Left kidney (tissue), 8 donors: ENCODE measurements at places on chromosomes 11 and 22.

DNA sequence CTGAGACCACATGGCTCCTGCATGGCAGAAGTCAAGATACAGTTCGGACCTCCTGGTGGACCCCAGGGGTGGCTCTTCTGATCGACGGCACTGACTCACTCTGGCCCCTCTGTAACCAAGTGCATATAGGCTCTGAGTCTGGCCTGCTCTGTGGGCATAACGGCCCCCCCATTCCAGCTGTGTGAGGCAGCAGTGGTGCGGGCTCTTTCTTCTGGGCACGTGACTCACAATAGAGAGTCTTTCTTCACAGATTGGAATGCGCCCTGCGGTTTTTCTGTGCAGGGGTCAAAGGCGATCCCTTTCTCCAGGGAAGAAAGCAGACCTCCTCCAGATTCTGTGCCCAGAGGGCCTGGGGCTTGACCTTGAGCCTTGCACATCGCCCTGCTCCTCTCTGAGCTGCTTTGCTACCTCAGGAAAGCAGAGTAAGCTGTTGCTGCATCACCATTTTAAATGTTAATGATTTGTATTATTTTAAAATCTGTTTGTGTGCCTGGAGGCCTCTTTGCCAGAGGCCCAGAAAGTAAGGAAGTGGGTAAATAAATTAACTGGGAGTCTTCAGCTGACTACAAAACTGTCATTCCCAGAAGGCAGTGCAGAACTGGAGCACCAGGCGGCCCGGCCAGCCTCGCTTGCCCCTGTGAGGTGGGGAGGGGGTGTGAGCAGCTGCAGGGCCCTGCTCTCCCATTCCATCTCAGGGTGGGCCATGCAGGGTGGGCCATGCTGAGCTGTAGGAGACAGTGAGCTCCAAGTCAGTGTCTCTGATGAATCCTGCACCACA, 199.0 kb downstream of the GRIK4 start:
- DNase-seq = peak; percentile 70

DNA sequence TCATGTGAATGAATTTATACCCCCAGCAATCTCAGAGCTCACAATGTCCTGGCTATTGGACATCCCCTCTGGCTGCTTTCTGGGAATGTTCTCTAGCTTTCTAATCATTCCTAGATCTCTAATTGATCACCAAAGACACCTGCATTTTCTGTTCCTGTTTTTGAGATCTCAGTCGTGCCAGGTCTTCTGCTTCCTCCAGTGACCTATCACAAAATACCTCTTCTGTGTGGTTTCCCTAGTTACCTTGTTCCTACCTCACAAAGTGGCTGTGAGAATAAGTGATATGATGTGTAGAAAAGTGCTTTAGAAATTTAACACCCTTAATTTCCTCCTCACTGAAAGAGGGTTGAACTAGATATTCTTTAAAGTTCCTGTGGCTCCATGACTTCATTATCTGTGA, 92.2 kb downstream of the LUZP2 start:
- DNase-seq = no peak

DNA sequence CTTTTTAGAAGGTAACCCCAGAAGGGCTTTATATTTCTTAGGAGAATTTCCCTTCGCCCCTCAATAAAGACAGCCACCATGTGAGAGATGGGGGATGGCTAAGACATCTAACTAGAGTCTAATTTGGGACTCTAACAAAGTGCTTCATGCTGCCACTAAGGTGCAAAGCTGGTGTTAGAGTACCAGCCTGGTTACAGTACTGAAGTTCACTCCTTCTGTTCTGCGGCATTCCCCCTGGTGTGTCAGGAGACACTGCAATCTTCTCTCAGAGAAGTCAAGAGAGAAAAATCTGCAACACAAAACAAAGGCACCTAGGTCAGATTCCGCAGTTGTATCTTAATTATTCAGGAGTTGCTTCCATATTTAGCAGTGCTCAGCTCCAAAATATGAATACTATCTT, 603.0 kb upstream of the CADM1 start:
- DNase-seq = no peak

DNA sequence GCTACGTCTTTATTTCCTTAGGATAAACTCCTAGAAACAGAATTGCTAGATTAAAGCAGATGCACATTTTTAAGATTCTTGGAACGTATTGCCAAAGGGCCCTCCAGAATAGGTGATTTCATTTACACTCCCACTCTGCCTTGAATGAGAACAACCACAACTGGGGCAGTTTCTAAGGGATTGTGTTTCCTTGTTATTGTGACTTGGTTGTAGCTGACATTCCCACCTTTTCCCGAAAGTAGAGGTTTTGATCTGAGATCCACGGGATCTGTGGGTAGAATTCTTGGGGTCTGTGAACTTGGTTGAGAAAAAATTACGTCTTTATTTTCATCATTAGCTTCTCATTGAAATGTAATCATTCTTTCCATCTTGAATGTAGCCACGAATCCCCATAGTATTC, 21.5 kb downstream of the LRRC32 start:
- DNase-seq = no peak

GRCh38 chr22:48373626-48374173, 1454.0 kb downstream of the BRD1 start:
- DNase-seq = no peak

DNA sequence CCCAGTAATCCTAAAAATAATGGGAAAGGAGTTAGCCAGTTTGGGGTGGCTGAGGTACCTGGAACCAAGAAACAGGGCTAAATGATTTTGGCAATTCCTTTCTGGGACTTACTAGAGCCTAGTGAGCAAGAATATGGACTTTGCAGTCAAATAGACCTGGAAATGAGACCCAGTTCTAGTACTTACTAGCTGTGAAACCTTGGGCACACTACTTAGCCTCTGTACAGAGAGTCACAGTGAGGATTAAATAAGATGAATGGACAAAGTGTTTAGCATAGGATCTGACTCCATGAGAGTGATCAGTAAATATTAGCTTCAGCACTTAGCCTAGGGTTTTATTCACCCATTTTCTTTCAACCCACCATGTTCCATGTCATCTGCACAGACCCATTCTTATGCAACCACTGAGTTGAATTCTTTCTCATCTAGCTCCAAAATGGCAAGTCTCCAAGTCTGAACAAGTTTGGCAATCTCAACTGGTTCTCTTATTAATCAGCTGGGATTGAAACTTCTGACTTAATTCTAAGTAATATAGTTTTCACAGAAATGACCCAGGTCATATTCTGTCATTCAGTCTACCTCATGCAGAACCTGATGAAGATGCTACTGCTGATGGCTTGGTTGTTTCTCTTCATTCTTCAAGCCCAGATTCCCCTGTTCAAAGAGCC, 15.0 kb upstream of the SORL1 start:
- no peak for DNase-seq

DNA sequence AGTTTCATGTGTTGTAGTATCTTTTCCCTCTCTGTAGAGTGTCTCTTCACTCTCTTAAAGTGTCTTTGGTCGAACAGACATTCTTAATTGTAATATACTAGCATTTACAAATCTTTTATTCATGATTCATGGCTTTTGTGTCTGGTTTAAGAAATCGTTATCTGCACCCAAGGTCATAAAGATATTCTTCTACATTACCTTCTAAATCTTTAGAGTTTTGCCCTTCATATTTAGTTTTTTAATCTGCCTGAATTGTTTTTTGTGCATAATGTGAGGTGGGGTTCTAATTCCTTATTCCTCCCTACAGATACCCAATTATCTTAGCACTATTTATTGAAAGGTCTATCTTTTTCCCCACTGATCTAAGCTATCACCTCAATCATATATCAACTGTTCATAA, 9.0 kb upstream of the NNMT start:
- DNase-seq = no peak

DNA sequence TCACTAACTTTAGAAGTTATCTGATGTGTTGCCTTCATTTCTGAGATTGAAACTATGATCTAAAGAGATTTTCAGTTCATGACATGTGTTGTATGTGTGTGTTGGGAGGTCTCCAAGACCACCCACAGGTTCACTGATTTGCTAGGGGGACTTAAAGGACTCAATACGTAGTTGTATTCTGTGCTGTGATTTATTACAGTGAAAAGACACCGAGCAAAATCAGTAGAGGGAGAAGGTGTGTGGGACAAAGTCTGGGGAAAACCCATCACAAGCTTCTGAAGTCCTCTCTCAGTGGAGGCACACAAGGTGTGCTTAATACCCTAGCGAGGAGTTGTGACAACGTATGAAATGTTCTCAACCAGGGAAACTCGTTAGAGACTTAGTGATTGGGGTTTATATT, 35.6 kb downstream of the RNF169 start:
- no peak for DNase-seq

DNA sequence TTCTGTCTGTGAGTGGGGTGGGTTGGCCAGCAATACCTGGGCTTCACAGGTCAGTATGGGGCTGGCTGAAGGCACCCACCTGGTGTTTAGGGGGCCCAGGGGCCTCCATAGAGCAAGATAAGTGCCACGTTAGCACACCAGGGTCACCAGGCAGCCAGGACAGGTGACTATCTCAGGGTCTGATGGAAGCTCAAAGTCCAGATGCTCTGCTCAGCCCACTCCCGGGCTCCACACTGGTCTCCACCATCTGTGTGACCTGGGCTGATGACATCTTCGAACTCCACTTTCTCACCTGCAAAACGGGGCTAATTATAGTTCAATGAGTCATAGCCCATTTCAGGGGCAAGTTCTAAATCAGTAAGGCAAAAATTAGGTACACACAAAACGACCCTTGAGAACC, 39.4 kb upstream of the PRDM11 start:
- no peak for DNase-seq

DNA sequence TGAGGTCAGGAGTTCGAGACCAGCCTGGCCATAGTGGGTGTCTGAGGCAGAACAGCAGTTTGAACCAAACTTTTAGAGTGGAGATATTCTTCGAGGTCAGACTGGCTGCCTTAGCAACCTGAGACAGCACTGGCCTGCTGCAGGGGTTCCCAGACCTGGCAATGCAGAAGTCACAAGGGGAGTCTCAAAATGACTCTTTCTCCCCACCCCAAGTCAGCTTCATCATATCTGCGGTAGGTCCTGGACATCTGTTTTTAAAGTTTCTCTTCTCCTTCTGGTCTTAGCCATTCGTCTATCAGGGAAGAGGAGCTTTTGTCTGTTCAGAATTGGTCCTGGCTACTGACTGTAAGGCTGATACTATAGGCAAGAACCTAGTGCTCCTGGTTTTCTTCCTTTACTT, 14.5 kb upstream of the CLMP start:
- no peak for DNase-seq

GRCh38 chr11:14587258-14587657, 56.3 kb upstream of the PDE3B start:
- DNase-seq = no peak

- DNase-seq = peak; percentile 96
Observed at GRCh38 chr11:64317325-64317960, at the start of gene TRMT112. TRMT112 (minus strand) TSS chr11:64317559; CDS start chr11:64317526, 33 bp downstream.

DNA sequence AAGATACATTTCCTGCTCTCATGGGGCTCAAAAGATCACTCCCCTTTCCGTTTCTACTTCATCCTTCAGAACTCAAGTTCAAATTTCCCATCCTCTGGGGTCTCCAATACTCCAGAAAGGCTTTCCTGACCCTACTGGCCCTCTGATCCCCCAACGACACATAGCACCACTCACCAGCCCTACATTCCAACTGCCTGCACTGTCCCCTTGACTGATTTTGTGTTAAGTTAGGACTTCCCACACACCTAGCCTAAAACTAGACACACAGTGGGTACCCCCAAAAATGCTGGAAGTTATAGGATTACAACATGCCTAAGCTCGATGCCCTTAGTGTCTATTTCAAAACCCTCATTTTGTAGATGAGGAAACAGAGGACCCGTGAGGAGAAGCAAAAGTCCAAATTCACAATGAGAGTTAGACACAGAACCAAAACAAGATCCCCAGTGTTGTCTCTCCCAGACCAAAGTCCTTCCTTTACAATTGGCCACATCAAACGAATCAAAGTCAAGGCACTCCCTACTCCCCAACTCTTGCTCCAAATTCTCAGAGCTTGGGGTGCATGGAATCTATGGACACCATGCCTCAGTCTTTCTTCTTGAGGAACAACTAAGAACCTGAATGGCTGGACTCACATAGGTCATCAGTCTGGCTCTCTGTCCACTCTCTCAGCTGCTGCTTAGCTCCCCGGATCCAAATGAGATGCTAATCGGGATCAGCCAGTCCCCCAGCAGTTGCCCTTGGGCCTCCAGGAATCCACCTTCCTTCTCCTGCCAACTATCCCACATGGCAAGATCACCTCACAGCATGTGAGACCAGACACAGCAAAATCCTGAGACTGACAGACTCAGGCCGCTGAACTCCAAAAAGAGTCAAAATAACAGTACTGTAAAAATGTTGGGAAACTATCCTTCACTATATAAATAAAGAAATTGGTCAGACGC, 1.7 kb downstream of the CLPB start:
- DNase-seq = no peak

- peak; percentile 55 for DNase-seq
Observed at GRCh38 chr11:8760896-8761295, 78.3 kb downstream of the RPL27A start.

GRCh38 chr22:46113910-46114517, 36.3 kb upstream of the PPARA start:
- DNase-seq = no peak

- DNase-seq = no peak
Observed at GRCh38 chr22:46001046-46001425, 24.1 kb upstream of the WNT7B start.

DNA sequence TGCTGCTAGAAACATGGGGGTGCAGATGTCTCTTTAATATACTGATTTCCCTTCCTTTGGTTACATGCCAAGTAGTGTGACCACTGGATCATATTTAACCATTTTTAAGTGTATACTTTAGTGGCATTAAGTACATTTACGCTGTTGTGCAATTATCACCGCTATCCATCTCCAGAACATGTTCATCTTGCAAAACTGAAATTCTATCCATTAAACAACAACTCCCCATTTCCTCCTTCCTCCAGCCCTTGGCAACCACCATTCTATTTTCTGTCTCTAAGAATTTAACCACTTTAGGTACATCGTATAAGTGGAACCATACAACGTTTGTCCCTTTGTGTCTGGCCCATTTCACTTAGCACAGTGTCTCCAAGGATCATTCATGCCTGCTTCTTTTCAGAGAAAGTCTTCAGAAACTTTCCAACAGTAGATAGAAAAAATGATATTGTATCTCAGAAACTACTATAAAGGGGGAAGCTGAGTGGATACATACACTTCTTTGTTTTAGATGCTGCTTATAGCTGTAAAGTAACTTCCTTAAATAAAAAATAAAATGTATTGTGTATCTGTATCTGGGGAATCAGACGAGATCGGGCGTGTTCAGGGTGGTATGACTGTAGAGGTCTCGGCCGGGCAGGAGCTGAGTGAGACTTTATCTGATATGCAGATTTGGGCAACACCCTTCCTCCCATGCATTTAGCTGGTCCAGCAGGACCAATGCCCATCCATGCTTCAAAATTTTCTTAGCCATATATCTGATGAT, 44.6 kb upstream of the ZBED5 start:
- no peak for DNase-seq

DNA sequence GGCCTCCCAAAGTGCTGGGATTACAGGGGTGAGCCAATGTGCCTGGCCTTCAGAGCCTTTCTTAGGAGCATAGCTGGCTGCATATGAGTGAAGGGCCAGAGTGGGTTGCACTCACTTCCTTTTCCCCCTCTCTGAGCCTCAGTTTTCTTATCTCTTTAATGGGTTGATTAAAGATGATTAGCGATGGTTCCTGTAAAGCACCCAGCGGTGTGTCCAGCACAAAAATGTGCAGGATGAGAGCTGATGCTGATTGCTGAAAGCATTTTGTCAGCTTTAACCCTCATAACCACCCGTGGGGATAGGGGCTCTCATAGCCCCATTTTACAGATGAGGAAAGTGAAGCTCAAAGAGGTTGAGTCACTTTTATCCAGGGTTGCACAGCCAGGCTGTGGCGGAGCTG, 5.5 kb downstream of the CACNA1I start:
- no peak for DNase-seq

GRCh38 chr11:11318961-11319360, 34.1 kb downstream of the CSNK2A3 start:
- no peak for DNase-seq
